Hematopoietic multipotent progenitor cell treated with erythropoietin and hydrocortisone succinate and interleukin-3 and kit ligand, for 6 days (in vitro differentiated cells): ENCODE measurements at places on chromosomes 7 and 10.
A peak's percentile ranks its signal among the peaks of the same experiment; 100 is the strongest.

DNA sequence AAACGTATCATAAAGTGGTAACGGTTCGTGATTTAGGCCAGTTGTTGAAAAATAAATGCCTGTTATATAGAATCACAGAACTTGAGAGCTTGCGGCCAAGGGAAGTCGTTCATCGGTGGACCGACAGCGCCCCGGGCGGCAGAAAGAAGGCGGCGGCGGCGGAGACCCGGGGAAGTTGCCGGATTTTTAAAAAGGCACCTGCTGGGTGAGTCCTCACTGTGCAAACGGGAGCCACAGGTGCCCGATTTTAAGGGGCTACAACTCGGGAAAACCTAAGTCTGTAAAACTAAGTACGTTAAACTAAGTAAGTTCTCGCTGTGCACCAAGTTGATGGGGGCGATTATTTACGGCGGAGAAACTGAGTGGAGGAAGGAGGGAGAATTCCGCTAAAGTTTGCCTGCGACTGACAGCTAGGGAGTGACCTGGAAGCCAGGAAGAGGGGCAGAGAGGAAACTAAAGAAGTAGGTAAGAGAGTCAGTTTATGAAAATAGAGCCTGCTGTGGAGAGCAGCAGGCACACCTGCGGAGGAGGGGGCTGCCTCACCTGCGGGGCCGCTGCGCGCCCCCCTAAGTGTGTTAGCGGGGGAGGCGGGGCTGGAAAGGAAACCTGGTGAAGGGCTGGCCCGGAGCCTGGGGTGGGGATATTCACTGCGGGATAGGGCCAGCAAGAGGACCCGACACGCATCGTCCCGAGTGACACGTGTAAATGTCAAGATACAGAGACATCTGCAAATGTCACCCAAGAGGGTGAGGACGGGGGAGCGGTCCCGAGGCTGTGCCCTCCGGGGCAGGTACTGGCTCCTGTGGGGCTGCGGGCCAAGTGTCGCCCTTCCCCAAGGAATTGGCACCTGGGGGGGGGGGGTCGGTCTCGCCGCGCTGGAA, 996 bp downstream of the ADAM12 start:
- peak; percentile 52 for DNase-seq

GRCh38 chr10:6530966-6531365, 49.1 kb downstream of the PRKCQ start:
- no peak for DNase-seq

GRCh38 chr7:91941450-91941849, 788 bp downstream of the AKAP9 start:
- DNase-seq = peak; percentile 83

DNA sequence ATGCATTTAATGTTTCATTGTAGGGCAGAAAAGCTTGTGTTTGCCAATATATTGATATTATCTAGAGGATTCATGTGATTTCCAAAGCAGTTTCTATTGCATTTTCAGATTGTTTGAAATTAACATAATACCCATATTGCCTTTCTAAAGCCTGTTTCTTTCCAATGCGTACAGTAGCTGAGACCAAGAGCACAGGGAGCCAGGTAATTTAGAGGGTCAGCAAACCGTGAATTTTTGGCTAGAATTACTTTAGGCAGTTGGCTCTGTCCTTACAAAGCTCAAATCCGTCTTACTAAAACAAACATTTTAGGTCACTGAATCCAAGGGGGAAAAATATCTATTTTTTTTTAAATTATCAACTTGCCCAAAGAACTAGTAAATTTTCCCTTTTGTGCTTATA, 604.9 kb upstream of the ADARB2 start:
- DNase-seq = no peak
